ENCODE measurements at places on chromosomes 16 and 17. TPM values are rescaled to one million over a fixed set of nuclear protein-coding genes. Genes with fewer than 3 reads are reported as not detected.

Gene METRN
- 50.0 TPM for total RNA-seq

Gene ACSM5
- total RNA-seq = 0.20 TPM

DNA sequence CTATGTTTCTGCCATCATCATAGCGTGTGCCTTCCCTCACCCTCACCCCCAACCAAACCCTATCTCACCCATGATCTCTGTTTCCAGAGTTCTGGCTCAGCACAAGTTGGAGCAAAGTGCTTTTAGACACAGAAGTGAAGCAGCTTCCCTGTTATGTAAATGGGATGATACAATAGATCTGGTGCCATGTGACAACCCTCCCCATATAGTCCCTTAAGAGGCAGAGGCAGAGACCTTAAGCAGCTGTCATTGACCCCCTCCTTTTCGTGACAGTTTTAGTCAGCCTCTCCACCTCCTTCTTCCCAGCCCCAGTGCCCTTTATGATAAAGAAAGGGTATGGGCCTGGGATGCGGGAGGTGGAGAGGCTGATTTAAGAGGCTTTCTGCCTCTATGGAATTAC is 40.3 kb upstream of the MED13 start:
- no peak for DNase-seq

DNA sequence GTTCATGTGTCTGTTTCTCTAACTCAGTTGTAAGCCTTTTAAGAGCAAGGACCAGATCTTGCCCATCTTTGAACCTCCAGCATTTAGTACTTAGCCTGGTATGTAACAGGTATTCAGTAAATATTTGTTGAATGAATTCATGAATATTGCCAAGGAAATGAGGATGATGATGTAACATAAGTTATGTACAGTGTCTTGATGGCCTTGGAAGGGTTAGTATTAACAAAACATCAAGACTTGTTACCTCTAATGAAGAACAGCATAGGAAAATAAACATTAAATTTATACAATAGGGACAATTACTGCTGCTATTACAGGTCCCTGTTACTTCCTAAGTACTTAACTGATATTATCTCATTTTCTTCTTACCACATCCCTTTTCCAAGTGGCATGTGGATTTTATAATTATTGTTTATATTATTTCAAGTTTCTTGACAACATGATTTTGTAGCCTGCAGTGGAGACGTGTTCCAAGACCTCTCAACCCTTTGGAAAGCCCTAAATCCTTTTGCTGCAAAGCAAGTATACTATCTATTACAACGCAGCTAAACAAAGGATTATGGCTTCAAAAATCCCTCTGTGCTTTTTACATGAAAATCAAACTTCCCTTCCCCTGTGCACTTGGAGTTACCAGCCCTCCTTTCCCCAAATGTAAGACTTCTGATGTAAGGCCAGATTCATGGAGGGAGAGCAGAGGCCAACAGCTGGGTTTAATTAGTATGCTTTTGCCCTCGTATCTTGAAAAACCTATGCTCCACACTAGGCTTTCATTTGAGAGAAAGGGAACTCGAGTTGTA is 77.4 kb upstream of the SMIM36 start:
- DNase-seq = no peak

DNA sequence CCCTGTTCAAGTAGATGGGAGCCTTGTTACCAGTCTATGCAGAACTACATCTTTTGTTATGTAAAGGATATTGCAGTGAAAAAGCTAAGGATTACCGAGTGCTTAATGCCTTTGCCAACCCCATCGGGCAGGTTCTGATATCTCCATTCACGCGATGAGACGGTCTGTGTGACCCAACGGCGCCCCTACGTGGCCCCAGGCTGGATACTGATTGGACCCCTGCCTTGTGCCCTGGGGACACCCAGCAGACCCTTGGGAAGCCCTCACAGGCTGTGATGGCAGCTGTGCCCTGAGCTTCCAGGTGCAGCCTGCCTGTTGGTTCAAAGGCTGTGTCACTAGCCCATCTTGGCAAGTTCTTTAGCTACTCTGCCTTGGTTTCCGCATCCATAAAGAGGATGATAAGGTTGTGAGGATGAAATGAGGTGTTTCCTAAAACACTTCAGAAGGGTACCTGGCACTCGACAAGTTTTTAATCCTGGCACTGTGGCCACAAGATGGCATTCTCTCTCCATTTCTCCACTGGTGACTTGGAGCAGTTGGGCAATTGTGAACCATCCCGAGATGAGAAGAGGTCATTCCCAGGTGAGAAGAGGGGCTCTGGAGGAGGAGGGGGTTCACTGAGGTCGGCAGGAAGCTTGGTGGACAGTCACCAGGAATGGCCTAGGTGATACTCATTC is 33.6 kb downstream of the HAPSTR1 start:
- DNase-seq = no peak

GRCh38 chr17:58911741-58912343 is 156.2 kb downstream of the PPM1E start:
- DNase-seq = no peak

DNA sequence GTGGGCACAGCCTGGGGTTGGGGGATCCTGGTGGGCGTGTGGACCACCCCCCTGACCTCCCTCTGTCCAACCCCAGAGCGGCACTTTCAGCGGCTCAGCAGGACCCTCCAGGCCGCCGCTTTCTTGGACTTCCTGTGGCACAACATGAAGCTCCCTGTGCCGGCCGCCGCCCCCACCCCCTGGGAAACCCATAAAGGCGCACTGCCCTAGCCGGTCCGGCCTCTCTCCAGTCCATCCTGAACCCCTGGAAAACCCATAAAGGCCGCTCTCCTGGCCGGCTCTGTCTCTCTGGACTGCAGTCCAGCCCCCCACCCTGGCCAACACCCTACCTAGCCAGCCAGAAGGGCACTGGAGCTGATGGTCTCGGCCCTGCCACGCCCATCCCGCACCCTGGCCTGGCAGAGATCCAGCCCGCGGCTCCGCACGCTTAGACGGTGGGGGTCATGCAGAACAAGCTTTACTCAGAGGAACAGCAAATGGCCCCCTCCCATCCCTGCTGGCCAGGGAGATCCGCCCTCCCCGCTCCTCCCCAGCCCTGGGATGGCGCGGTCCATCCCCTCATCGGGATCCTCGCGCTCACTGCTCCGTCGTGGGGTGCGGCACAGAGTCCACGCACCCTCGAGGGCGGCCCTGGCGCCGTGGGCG is 2.7 kb downstream of the NOXO1 start:
- DNase-seq = no peak

DNA sequence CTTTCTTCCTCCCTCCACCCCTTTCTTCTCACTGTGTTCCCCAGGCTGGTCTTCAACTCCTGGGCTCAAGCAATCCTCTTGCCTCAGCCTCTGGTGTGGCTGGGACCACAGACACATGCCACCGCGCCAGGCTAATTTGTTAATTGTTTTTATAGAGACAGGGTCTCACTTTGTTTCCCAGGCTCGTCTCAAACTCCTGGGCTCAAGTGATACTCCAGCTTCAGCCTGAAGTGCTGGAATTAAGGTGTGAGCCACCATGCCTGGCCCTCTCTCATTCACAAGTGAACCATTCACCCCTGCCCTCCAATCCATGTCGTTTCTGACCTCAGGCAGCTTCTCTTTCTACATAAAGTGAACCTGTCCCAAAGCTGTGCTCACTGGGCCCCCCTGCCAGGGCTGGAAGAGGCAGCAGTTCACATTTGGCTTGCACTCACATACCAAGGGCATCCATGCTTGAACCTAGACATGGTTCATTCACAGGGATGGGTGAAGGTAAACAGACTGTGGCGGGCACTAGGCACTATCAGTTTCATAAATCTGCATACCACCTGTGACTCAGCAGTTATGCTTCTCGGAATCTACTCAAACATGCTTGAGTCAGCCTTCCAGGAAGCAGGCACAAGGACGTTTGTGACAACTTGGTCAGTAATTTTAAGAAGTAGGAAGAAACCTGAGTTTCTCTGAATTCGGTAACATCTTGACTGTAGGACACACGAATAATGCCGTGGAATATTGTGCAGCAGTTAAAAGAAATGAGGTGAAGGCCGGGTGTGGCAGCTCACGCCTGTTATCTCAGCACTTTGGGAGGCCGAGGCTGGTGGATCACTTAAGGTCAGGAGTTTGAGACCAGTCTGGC is 6.0 kb upstream of the RNF213 start:
- peak; percentile 79 for DNase-seq

DNA sequence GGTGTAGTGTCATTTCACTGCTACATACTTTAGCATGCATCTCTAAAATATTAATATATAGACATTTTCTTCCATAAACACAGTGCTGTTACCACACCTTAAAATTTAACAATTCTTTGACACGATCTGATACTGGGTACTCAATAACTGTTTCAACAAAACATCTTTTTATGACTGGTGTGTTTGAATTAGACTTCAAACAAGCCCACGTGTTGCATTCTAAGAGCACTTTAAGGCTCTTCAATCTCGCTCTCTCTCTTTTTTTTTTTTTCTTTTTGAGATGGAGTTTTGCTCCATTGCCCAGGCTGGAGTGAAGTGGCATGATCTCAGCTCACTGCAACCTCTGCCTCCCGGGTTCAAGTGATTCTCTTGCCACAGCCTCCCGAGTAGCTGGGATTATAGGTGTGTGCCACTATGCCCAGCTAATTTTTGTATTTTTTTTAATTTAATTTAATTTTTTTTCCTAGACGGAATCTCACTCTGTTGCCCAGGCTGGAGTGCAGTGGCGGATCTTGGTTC is 15.8 kb upstream of the SLC46A1 start:
- DNase-seq = no peak
